ENCODE measurements at places on chromosomes 3 and 15.

- DNase-seq, result no peak
Observed at GRCh38 chr3:29644261-29644660, 363.4 kb downstream of the RBMS3 start.

DNA sequence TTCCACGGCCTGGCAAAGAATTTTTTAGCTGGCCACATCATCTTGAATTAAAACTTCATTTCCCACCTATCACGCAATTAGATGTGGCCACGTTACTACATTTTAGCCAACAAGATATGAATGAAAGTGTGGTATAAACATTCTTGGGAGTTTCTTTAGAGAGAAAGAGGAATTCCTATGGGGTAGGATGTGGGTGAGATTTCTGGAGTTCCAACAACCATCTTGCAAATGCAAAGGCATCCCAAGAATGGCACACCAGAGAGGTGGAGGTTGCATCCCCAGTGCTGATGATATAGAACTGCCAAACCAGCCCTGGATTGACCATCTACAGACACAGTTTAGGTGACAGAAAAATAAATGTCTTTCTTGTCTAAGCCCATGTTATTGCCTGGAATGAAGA lies 66.3 kb upstream of the AKAP13 start:
- no peak for DNase-seq

DNA sequence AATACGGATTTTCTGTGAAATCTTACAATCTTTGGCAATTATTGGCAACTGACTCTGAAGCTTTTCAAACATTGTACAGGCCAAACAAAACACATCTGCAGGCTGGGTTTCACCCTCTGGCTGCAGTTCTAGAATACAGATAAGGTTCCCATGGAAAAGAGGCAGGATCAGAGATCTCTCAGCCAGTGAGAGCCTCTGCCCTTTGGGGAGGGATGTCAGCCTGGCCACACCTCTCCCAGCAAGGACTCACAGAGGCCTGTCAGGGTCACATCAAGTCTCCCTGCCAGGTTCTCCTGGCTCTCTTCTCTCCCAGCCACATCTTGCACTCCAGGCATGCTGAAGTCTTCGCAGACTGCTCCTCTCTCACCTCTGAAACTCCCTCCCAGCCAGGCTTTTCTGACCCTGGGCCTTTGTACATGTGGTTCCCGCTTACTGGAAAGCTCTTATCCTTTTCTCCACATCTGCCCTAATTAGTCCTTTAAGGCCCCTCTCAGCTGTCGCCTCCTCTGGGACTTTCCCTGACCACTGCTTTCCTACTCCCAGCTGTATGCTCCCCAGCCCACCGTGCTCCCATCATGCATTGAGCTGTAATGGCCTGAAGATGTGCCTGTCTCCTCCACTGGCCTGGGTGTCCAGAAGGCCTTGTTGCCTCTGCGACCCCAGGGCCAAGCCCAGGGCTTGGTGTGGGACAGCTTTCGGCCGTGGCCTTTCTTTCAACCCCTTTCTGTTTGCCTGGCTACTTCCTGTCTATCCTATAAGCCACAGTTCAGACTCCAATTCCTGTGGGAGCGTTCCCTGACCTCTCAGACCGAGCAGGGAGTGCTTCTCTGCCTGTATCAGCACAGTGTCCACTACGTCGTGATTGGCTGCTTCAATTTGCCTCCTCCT lies 4.3 kb downstream of the RBP1 start:
- peak; percentile 89 for DNase-seq

GRCh38 chr15:73426323-73426994 lies 16.5 kb upstream of the REC114 start:
- DNase-seq, result no peak

- DNase-seq, result no peak
Observed at GRCh38 chr3:191549357-191549756, 88.4 kb downstream of the PYDC2 start.

DNA sequence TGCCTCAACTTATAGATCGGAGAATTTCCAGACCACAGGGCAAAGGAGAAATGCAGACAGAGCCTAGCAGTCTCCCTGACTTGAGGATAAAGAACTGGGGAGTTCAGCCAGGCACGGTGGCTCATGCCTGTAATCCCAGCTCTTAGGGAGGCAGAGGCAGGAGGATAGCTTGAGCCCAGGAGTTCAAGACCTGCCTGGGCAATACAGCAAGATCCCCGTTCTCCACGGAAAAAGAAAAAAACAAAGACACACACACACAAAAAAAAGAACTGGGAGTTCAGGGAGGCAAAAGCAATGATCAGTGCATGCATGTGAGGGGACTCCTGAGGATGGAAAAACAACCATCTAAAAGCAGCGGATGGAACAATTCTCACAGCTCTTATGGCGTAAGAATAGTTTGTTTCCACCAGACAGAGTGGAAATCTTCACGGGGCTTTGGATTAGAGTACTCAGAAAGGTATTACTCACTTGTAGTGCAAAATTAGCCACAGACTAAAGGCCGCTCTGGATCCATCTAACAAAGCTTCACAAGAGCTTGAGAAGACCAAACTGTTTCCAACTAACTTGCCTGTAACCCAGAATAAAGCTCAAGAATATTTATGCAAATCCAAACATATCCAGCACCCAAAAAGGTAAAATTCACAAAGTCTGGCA lies 16.3 kb downstream of the SEC11A start:
- no peak for DNase-seq

- no peak for DNase-seq
Observed at GRCh38 chr15:63457379-63457778, 47.0 kb upstream of the USP3 start.

- peak; percentile 80 for DNase-seq
Observed at GRCh38 chr3:152398495-152398894, 129.8 kb downstream of the MBNL1 start.

- no peak for DNase-seq
Observed at GRCh38 chr3:123155471-123156011, 46.2 kb upstream of the SEC22A start.

DNA sequence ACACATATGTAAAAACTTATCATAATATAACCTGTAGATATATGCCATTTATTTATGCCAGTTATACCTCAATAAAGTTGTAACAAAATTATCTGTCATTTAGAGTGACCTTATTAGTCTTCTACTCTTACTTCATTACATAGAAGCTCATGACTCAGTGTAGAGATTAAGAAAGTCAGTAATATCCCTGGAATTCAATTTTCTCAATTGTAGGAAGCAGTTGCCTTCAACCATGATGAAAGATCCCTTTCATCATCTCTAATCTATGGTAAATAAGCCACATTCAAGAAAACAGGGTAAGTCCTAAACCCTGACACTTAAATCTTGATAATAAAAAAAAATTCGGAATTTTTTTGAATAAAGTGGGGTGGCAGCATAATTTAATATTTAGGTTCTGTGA lies 216.5 kb upstream of the PEX5L start:
- no peak for DNase-seq

GRCh38 chr3:71564361-71564760 lies 19.2 kb downstream of the FOXP1 start:
- DNase-seq, result peak; percentile 51

- DNase-seq, result no peak
Observed at GRCh38 chr3:140821493-140821892, 120.1 kb upstream of the SLC25A36 start.

GRCh38 chr3:156449710-156450574 lies 105.0 kb downstream of the SSR3 start:
- peak; percentile 24 for DNase-seq

Measured in NCI-H524 (cell line).